NCI-H524 (cell line): ENCODE measurements at places on chromosomes 16 and 17.

DNA sequence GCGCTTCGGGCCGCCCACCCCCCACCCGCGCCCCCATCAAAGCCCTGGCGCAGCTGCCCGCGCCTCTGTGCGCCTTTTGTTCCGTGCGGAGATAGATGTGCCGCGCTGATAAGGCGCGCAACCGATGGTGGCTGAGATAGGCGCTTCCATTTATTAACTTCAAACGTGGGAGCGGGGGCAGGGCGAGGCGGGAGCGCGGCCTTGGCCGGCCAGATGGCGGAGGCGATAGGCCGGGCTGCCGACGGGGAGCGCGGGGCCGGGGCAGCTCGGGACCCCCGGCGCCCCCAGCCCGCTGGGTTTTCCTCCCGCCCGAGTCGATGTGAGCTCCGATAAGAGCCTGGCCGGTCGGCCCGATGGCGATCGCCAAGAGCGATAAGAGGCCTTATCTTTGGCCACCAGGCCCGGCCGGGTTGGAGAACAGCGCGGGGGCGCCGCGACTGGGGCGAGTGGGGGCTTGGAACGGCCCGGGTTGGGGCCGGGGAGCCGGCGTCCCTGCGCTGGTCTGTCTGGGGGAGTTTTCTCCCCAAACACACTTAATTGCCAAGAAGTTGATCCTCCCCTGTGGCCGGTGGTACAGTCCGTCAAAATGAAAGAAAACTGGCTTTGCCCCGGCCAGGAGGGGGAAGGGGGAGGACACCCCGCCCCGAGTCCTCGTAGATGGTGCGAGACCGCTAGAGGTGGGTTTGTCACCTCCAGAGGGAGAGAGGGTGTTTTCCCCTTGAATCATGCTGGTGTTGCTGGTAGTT is 2.7 kb downstream of the ZFPM1 start:
- DNase-seq = peak; percentile 56

GRCh38 chr16:85527042-85527766 is 85.9 kb upstream of the GSE1 start:
- no peak for DNase-seq

DNA sequence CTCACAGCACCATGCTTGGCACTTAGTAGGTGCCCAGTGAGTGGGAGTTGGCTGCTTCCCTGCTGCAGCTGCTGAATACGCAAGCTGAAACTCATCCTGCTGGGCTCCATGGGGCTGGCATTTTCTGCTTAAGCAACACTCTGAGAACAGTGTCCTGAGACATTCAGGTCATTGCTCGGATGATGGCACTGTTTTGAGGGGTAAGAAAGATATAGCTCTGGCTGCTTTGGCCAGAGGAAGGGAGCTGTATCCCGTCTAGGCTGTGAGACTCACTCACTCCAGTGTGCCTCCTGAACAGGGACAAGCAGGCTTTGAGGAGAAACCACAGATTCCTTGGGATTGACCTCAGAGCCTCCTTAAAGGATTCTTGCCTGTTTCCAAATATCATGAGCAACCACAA is 120.5 kb downstream of the CLEC16A start:
- no peak for DNase-seq

DNA sequence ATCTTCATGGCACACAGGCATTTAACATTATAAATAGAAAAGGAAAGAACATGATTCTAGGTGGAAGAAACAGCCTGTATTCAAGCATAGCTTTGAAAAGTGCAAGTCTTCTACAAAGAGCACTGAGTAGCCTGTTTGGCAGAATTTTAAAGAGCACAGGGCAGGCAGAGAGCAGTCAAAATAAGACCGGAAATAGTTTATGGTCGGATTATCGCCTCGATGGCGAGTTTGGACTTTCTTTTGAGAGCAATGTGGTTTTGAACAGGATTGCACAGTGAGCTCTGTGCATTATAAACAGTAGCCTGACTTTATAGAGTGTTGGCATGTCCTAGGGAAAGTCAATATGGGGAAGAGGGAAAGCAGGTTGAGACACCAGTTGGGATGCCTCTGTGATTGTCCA is 6.2 kb upstream of the TMEM100 start:
- no peak for DNase-seq

DNA sequence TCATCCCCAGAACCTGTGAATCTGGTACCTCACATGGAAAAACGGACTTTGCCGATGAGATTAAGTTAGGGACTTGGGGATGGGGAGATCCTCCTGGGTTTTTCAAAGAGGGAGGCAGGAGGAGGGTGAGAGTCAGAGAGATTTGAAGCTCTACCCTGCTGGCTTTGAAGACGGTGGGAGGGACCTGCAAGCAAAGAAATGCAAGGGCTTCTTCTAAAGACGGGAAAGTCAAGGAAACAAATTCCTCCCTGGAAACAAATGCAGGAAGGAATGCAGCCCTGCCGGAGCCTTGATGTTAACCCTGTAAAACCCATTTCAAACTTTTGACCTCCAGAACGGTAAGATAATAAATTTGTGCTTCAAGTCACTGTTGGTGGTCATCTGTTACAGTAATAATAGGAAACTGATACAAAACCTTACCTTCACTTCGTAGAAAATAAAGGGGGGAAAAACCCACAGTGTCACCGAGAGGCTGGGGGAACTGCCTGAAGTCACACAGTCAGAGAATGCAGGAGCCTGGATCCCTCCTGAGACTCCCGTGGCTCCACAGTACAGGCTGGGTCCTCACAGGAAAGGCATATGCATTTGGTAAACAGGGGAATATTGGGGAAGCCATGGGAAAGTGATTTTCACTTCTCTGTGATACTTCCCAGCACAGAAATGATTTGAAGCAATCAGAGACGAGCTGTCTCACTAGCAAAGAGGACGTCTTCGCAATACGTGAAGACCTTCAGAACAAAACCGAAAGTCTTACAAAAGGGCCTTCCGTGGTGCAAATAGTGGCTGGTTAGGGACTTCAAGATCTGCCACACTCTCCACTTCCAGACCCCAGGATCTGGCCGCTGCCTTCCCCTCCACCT is 58.9 kb upstream of the CLEC3A start:
- no peak for DNase-seq

DNA sequence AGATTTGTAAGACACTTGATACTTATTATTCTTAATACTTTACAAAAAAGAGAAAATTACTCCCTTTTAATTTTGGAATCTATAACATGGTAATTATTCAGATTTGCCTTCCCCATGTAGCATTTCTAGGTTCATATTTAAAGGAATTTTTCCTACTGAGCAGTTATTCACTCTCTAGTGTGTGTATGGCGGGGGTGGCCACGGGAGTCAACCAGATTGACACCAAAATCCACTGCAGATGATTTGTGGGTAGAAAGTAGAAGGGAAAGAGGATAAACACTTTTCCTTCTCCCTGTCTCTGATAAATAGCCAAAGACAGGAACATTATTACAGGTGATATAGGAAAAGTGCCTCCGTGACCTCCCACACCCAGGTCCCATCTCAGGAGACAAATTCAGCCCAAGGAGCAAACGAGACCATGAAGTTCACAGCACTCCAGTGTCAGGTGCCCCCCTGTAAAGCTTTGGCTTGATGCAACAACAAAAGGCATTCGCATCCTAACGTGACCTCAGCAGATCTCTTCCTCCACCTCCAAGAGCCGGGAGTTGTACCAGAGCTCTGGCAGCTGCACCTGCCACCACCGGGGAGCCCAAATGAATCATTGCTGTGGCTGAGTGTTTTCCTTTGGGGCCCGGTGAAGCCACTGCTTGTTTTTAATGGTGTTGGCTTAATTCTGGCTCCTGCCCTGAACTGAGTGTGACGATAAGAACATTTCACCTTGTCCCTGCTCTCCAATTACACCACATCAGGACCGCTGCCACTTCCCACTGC is 92.7 kb upstream of the NOL11 start:
- DNase-seq = no peak

DNA sequence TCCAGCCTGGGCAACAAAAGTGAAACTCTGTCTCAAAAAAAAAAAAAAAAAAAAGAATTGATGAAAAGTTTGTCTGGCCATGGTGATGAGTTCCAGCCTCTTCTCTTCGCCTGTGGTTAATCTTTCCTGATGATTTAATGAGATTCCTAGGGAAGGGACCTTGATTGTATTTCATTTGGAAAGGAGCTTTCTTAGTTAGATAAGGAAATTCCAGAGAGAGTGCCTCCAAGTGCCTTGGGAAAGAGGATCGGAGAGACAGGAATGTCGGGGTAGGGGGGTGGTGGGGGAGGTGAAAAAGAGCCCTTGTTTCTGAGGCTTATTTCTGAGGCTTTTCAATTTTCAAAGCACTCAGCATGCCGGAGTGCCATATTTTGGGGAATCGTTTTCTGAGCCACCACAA is 93.2 kb upstream of the SIAH1 start:
- DNase-seq = no peak
